NCI-H460 (cell line): ENCODE measurements at places on chromosomes 1 and 21.

DNA sequence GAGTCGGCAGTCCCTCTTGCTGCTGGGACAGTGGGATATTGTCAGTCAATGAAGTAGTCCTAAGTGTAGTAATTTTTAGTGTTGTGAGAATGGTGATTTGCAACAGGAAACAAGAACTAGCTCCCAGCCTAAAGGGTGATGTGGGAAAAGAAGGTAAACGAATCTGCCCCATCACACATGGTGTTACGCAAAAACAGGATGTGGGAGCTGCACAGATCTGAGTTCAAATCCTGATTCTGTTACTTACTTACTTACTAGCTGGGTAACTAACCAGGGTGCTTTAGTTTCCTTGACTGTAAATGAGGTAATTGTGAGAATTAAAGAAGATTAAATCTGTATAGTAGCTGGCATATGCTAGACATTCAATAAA is 22.3 kb downstream of the NAV1 start:
- DNase-seq: no peak

- no peak for DNase-seq
Measured at GRCh38 chr1:201475915-201476669, 7.1 kb upstream of the PHLDA3 start.

GRCh38 chr1:201990427-201990826 is 8.0 kb downstream of the RNPEP start:
- no peak for DNase-seq

DNA sequence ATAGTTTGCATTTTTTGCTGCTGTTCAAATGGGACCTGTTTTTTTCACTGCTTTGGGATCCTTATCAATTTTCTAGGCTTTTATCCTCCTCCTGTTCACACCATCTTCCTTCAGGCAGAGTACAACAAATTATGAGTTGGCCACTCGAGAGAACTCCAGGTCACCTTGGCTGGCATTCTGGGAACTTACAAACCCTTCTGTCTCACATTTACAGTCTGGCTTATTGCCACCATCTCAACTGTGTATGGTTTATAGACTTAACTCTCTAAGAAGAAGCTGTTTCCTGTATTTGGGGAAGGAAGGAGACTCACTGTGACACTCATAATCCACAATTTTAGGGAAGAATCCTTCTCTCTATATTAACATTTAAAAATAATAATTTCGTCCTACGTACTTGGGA is 5.4 kb upstream of the ZNF691 start:
- DNase-seq: no peak

DNA sequence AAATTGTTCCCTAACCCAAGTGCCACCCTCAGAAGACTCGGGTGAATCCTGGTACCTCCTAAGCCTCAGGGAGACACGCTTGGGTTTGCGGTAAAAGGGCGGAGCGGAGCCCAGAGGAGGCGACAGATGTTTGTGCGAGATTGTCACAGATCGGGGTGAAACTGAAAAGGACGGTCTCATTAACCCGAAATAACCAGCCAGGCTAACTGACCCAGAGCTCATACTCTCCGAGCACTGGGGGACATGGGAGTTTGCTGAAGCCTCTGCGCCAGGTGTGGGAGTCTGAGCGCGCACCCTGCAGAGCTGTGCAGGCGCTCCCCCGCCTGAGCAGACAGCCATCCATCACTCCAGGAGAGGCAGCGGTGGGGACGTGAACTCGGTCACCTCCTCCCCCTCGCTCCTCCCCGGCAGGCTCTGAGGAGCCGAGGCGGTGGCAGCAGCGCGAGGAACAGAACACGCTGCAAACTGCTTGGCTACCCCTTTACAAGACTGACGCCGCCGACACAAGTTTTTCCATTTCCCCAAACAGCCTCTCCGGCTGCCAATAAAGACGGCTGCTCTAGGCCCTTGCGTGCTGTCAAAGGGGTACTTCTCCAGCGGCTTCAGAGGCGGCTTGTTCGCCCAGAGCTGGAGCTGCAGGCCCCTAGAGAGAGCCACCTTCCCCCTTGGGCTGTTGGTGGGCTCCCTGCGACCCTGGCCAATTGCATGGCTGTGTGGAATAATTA is 43.5 kb downstream of the RRAGC start:
- DNase-seq: no peak

- DNase-seq: no peak
Measured at GRCh38 chr1:45815667-45816458, 12.5 kb downstream of the MAST2 start.
